ENCODE measurements at places on chromosomes 13 and 19.
A peak's percentile ranks its signal among the peaks of the same experiment; 100 is the strongest.

DNA sequence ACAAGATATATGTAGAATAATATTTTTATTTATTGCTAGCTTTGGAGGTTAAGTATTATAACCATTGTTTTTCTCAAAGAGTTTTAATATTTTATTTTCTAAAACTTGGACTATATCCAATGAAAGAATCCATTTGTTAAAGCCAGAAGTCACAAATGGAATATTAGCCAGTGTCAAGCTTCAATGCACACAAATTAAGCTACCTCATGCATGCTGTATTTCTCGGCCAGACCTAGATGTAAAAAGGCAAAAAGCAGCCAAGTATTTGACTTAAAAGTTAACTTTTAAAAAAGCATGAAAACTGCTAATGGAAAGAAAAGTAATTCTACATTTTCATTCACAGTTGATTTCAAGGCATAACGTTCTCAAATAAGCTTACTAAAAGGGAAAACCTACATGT is 160.0 kb upstream of the ATXN8OS start:
- no peak for DNase-seq

- DNase-seq, result peak; percentile 93
Observed at GRCh38 chr19:42850981-42851717, 28.4 kb downstream of the PSG1 start.

DNA sequence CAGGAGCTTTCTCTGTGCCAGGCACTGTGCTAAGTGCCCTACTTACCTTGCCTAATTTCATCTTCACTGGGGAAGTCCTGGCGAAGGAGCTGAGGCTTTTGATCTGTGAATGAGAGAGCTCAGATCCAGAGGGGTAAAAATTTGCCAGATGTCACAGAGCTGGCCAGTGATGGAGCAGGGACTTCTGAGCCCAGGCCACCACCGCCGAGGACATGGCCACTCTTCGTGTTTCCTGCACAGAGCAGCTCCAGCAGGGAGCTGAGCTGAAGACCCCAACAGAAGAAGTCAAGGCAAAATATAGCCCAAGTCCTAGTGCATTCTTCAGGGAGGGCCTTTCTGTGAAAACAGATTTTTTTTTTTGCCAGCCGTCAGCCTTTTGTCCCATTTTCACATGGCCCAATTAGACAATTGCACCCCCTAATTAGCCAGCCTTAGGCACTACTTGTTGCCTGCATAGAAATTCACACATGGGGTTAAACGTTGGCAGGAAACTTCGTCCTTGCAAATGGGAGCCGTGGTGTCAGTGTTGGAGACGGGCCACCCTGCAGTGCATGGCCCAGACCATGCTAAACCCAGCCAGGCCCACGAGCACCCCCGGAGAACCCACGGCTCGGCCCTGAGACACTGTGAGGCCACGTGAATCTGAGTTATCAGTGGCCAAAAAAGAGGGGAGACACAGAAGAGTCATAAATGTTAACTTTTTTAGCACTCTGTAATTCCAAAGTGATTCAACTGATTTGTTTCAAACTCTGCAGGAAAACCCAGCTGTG is 7.8 kb downstream of the ZNF536 start:
- no peak for DNase-seq

- DNase-seq, result no peak
Observed at GRCh38 chr13:109821103-109821502, 34.7 kb upstream of the IRS2 start.

- DNase-seq, result no peak
Observed at GRCh38 chr19:47188507-47189033, 42.4 kb downstream of the BBC3 start.

DNA sequence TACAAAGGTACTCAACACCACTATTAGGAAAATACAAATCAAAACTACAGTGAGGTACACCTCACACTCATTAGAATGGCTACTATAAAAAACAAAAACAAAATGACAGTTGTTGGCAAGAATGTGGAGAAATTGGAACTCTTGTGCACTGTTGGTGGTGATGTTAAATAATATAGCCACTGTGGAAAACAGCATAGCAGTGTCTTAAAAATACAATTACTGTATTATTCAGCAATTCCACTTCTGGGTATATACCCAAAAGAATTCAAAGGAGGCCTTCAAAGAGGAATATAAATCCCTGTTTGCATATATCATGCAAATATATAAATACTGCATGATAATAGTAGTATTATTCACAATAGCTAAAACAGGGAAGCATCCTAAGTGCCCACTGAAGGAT is 66.8 kb downstream of the CDK8 start:
- DNase-seq, result no peak

DNA sequence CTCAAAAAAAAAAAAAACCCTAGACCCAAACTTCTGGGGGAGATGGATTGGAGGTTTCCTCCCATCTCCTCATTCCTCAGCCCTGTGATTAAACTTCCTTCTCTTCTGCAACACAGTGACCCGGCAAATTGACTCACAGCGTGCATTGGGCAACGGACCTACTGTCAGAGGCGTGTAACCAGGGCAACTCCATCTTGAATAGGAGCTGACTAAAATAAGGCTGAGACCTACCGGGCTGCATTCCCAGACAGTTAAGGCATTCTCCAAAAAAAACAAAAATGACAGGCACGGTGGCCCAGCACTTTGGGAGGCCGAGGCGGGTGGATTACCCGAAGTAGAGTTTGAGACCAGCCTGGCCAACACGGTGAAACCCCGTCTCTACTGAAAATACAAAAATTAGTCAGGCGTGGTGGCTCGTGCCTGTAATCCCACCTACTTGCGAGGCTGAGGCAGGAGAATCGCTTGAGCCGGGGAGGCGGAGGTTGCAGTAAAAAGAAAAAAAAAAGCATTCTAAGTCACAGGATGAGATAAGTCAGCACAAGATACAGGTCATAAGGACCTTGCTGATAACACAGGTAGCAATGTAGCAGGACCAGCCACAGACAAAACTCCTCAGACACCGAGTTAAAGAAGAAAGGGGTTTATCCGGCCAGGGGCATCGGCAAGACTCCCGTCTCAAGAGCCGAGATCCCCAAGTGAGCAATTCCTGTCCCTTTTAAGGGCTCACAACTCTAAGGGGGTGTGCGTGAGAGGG is 5.4 kb upstream of the NLRP7 start:
- no peak for DNase-seq

DNA sequence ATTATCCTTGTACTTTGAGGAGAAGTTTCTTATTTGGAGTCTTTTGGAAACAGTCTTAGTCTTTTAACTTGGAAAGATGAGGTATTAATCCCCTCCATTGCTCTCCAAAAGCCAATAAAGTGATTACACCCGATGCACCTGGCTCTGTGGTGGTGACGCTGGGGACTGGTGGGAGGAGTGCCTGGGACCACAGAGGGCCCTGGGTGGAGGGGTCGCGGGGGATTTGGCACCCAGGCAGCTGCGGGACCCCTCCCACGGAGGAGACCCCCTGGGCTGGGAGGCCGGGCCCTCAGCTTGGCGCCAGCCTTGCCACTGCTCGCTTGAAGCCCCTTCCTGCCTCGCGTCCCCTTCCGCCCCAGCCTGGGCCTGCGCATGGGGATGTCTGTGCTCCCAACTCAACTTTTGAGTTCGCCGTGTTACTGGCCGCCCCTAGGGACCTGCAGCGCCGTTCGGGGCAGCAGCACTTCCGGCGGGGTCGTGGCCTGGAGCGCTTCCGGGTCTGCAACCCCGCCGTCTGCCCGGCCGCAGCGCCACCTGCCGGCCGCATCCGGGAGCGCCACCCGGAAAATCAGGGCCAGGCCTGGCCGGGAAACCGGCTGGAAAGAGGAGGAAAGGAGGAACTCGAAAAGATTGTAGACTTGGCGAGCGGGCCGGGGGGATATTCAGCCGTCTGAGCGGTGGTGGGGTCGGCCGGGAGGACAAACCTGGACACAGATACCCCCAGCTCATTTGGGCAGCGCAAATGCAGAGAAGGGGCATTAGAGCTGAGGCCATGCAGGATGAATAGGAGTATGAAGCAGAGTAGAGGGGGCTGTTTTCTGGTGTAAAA is 8.4 kb downstream of the PEAK3 start:
- peak; percentile 79 for DNase-seq

- no peak for DNase-seq
Observed at GRCh38 chr13:31248361-31248760, 48.6 kb downstream of the B3GLCT start.

DNA sequence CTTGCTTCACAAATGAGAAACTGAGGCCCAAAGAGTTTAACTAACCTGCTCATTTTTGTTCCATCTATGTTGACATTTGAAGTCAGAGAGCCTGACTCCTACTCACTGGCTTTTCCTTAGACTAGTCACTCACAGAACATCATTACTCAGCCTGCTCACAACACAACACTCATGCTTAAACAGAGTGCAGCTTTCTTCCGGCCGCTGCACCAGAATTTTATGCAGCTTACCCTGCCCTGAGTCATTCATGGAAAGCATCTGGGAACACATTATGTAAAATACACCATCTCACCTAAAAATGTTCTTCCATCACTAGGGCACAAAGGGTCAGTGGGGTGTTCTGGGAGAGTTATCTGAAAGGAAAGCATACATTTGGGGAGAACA is 303.4 kb downstream of the SPRY2 start:
- peak; percentile 83 for DNase-seq

Data from kidney capillary endothelial cell (primary cell).